ENCODE measurements at places on chromosomes 2 and 18.

DNA sequence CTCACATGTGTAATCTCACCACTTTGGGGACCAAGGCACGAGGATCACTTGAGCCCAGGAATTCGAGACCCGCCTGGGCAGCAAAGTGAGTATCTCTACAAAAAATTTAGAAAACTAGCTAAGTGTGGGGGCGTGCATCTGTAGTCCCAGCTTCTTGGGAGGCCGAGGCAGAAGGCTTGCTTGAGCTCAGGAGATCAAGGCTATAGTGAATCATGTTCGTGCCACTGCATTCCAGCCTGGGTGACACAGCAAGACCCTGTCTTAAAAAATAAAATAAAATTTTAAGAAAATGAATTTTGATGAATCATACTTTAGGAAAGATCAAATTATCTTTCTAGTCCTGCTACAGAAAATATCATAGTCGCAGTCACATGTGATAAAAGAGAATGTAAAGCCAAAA, 46.9 kb downstream of the CABYR start:
- DNase-seq = no peak

- DNase-seq = peak; percentile 56
Observed at GRCh38 chr2:232523682-232524597, 2.0 kb upstream of the CHRND start.

- DNase-seq = no peak
Observed at GRCh38 chr2:191846515-191847476, at the start of gene CAVIN2. CAVIN2 (minus strand) TSS chr2:191847088; CDS start chr2:191846925, 163 bp downstream.

GRCh38 chr2:36785179-36785795, 88.8 kb downstream of the VIT start:
- peak; percentile 73 for DNase-seq

- no peak for DNase-seq
Observed at GRCh38 chr2:166517533-166518061, 23.5 kb upstream of the SCN7A start.

- no peak for DNase-seq
Observed at GRCh38 chr2:222769446-222769845, 91.4 kb upstream of the ACSL3 start.

GRCh38 chr2:12806549-12807242, 90.0 kb downstream of the TRIB2 start:
- no peak for DNase-seq

GRCh38 chr2:140975237-140975636, 1155.6 kb downstream of the LRP1B start:
- no peak for DNase-seq

DNA sequence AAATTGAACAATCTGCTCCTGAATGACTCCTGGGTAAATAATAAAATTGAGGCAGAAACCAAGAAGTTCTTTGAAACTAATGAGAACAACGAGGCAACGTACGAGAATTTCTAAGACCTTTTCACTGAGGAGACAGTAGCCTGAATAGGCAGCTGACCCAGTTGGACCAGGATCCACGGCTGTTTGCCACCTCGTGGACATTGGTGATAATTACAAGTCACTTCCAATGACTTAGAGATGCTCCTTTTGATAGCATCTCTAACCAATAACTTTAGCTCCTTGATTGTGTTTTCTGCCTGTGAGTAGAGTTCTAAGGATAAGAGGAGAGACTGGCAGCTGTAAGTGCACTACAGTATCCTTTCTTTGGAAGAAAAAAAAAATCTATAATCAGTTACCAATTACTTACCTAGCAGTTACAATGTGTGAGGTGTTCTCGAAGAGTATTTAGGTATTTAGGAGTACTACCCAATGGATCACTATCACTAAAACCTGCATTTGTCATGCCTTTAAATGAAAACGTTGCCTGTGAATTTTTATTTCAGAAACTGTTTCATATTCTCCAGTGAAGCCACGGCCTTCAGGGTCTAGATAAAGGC, 31.3 kb upstream of the CNTNAP5 start:
- peak; percentile 17 for DNase-seq

DNA sequence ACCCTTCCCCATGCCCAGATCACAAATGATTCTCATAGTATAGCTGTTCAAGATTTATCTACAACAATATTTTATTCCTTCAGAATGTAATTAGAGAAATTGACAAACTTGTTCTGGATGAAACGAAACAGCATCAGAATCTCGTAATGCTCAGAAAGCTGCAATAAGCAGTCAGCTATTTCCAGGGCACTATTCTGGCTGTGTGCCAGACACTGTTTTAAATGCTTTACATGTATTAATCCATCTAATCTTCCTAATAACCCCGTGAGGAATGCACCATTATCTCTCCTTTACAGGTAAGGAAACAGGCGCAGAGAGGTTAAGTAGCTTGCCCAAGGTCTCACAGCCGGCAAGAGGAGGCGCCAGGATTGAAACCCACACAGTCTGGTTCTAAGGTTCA, 10.1 kb upstream of the LYPD6B start:
- DNase-seq = no peak

- no peak for DNase-seq
Observed at GRCh38 chr2:154709215-154709614, 10.7 kb downstream of the KCNJ3 start.

- DNase-seq = peak; percentile 3
Observed at GRCh38 chr2:114684403-114684802, 242.0 kb downstream of the DPP10 start.

DNA sequence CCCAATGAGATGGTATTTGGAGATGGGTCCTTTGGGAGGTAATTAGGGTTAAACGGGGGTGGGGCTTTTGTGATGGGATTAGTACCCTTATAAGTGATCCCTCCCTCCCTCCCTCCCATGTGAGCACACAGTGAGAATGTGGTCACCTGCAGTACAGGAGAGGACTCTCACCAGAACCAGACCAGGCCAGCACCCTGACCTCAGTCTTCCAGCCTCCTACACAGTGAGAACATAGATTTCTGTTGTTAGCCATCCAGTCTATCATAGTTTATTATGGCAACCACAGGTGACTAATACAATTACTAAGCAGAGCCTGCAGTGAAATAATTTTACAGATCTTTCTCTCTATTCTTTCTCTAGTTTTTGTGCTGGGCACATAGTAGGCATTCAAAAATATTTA, 137.7 kb upstream of the PKDCC start:
- no peak for DNase-seq

GRCh38 chr2:37323781-37324535, 675 bp downstream of the PRKD3 start:
- DNase-seq = peak; percentile 53

DNA sequence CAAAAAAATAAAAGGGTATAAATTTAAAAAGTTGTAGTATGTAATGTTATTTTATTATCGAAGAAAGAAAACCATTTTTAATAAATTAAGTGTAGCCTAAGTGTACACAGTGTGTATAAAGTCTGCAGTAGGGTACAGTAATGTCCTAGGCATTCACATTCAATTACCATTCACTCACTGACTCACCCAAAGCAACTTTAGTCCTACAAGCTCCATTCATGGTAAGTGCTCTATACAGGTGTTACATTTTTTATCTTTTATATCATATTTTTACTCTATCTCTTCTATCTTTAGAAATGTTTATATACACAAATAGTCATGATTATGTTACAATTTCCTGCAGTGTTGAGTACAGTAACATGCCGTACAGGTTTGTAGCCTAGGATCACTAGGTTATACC, 59.5 kb downstream of the RABL2A start:
- DNase-seq = no peak

DNA sequence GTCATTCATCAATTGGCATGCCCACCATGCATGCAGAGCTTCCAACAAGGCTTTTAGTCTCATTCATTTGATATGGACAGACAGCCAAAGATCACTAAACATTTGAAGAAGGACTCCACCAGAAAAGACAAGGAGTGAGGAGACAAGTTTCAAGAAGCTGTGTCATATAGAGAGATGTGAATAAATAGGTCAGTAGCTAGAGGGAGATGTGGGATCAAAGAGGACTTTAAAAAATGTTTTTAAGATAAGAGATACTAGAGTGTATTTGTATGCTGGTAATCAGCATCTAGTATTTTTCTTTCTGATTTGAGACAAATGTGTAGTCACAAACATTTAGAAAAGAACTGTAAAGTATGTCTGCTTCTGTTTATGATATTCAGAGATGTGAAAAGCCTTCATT, 48.5 kb downstream of the ANTXR1 start:
- no peak for DNase-seq

- DNase-seq = no peak
Observed at GRCh38 chr2:158882297-158882696, 86.1 kb upstream of the TANC1 start.

All from activated CD4-positive, alpha-beta T cell treated with anti-CD3 and anti-CD28 coated beads for 48 hours (primary cell).